NCI-H2081 treated with DMSO at 0.1 percent for 48 hours (cell line): ENCODE measurements at places on chromosomes 5 and 9.

DNA sequence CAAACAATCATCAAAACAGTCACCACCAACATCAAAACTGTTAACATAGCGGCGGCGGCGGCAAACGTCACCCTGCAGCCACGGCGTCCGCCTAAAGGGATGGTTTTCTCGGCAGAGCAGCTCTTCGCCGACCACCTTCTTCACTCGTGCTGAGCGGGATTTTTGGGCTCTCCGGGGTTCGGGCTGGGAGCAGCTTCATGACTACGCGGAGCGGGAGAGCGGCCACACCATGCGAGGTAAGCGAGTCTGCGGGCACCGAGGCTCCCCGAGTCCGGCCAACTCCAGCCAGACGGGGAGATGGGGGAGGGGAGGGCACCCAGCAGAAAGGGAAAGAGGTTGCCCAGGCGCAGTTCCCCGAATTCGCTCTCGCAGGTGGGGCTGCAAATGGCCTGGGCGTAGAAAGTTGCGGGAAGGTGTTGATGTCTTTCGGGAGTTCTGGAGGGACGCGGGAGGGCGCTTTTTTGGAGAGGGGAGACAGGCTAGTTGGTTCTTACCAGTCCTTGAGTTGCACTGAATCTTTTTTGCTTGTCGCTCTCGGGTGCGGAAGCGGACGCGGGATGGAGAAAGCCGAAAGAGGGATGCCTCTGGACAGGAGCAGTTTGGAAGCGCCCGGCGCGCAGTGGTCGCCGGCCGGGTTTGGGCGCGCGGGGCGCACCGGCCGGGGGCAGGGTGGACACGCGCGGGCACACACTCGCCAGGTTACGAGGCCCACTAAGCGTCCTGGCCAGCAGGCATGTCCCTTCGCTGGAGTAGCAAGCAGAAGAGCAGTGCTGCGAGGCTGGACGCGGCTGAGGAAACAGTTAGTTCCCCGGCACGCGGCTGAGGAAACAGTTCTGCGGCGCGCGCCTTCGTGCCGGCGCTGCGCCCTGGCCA, 849 bp downstream of the RORB start:
- DNase-seq, result no peak

GRCh38 chr5:171850324-171850947, 64.8 kb downstream of the SMIM23 start:
- DNase-seq, result no peak

GRCh38 chr5:100664140-100664539, 129.0 kb downstream of the FAM174A start:
- DNase-seq, result no peak

- peak; percentile 53 for DNase-seq
These were observed 7.0 kb upstream of the AK1 start for GRCh38 chr9:127884427-127884911.

- peak; percentile 78 for DNase-seq
These were observed 127.1 kb downstream of the TRIO start for GRCh38 chr5:14270209-14270702.

DNA sequence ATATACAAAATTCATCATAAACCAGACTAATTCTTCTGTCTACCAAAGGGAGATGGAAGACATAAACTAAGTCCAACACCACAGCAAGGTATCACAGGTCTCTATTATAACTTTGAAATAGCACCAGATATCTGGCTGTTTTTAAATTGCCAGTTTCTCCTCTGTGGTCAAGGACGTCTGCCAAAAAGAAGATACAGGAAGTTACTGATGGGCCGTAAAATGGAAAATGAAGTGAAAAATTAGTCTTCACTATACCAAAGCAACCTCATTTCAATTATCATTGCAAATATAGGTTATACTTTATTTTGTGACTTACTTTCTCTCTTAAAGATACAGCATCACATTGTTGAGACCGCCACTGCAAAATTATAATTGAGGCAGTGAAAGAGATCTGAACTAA, 225.5 kb downstream of the NDUFS4 start:
- no peak for DNase-seq

DNA sequence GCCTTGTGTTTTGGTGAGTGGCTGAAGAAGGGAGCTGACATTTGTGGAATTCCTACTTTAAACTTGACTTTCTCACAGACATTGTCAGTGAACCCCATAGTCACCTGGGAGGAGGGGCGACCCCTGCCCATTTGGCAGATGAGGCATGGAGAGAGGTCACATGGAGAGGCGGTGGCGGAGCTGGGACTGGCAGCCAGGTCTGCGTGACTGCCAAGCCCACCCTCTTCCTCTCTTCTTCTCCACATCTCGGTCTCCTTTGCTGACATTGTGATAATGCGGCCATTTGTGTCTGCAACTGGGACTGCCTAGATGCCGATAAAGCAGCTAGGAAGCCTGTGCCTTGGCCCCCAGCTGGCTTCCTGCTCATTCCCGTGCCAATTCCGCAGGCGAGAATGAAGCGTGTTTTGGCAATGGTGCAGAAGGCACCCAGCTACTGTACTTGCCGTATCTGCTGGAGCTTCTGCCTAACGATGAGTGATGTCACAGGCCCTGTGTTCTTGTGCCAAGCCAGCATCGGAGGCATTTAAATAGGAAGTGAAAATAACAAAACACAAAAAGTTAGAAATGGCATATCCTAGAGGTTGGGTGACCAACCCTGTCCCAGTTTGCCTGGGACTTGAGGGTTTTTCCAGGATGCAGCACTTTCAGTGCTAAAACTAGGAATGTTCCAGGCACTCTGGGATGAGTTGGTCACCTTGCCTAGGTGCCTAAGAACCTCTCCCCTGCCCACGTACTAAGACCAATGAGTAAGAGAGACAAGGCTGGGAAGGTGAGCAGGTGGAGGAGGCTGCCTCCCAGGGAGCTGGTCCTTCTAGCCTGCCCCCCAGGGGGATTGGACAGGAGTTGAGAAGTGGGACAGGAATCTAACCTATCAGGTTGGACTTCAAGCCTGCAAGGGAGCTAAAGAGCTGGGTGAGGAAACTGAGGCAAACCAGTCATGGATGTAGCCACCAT, 23.6 kb downstream of the OLFML2A start:
- DNase-seq, result no peak

GRCh38 chr9:138006576-138007233, 129.1 kb downstream of the CACNA1B start:
- DNase-seq, result no peak

DNA sequence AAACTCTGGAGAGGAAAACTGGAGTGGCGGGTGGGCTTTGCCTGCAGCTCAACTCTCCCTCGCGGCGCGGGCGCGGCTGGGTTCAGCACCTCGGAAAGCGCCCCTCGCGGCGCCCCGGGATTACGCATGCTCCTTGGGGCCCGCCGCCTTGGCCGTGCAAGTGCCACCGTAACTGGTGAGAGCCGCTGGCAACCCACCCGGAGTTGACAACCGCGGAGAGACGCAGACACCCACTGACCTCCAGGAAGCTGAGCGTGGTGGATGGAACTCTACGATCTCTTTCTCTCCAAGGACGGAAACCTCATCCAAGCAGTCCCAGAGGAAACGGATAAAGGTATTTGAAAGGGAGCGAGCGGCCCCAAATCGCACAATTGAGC, 194 bp upstream of the RXFP3 start:
- DNase-seq, result no peak

GRCh38 chr9:86202338-86202882, 57.0 kb downstream of the C9orf153 start:
- DNase-seq, result no peak

- no peak for DNase-seq
These were observed 418.7 kb upstream of the WWC1 start for GRCh38 chr5:167872791-167873190.

- no peak for DNase-seq
These were observed 110.9 kb upstream of the IL6ST start for GRCh38 chr5:56105511-56106291.

GRCh38 chr9:107827304-107827703, 337.7 kb upstream of the KLF4 start:
- DNase-seq, result no peak

DNA sequence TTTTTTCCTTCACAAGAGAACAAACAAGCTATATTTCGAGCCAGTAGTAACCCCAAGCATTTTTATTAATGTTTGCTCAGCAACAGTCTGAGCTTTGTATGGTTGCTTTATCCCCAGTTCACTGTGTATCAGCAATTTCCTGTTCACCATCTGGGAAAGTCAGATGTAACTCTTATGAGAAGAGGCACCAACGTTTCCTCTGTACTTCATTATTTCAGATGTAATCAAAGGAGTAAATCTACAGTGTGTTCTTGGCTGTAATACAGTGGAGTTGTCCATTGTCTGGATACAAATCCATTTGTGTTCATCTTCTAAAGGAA, 340.2 kb downstream of the ARRDC3 start:
- DNase-seq, result no peak

DNA sequence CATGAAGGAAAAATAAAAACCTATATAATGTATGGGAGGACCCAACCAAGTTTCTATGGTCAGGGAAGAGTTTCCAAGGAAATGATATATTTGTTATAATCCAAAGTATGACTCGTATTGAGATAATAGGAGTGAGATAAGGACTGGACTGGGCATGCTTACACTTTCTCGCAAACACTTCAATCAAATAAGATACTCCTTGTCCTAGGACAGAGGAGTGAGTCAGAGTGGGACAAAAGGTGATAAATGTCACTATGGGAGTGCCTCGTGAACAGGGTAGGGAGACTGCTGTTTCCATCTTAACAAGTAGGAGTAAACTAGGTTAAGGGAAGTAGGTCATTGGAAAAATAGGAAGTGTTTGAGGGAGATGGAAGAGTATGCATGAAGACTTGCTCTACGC, 47.2 kb downstream of the MACIR start:
- DNase-seq, result no peak

- DNase-seq, result no peak
These were observed 7.8 kb upstream of the MSANTD3 start for GRCh38 chr9:100419166-100419565.

DNA sequence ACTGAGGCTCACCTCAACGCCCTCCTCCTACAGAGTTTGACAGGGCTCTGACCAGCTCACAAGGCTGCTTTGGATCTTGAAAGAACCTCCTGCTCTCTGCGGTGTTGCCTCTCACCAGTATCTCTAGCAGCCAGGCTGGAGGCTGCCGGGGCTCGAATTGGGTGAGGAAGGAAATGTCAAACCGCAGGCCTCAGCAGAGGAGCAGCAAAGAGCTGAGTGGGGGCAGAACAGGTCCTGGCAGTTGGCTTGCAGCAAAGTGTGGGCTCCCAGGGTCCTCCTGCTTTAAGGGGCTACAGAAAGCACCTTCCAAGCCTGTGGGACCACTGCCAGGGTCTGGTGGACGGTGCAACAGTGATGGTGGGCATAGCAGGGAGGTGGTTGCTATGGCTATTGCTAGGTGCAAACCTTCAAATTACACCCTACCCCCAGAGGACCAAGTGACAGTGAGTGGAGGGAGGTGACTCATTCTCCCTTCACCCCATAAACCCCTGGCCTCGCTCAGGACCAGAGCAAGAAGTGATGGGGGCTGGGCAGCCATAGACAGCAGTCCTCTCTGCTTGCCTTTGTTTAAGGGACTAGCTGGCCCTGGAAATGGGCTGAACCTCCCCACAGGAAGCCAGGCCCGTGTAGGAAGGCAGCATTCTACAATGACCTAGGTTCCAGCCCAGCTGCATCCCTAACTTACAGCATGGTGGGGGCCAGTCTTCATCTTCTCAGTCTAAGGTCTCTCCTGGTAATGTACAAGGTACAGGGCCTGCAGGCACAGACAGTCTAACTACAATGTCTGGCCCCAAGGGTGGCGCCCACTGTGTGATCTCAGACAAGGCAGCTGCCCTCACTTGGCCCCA, 18.7 kb downstream of the LCP2 start:
- DNase-seq, result no peak

- no peak for DNase-seq
These were observed 99.3 kb upstream of the HCN1 start for GRCh38 chr5:45795458-45795857.

- DNase-seq, result no peak
These were observed 66.9 kb downstream of the SPATA31C2 start for GRCh38 chr9:88071331-88071730.

DNA sequence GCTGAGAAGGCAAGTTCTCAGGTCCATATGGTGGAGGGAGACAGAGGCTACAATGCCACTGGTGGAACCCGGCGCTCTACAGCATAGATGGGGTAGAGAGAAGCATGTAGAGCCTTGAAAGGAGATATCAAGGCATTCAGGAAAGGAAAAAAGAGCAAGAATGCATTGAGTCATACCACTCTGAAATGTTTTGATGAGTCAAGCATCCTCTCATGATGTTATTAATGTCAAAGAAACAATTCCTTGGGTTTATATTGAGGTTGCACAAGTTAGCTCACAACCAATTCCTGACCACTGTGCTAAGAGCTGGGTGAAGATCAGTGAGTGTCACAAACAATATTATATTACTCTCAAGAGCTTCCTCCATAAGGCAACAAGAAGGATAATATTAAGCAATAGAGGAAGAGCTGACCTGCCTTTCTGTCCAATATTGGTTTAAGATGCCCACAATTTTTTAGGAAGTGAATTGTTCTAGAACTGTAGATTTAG, 178.0 kb downstream of the RFK start:
- no peak for DNase-seq

DNA sequence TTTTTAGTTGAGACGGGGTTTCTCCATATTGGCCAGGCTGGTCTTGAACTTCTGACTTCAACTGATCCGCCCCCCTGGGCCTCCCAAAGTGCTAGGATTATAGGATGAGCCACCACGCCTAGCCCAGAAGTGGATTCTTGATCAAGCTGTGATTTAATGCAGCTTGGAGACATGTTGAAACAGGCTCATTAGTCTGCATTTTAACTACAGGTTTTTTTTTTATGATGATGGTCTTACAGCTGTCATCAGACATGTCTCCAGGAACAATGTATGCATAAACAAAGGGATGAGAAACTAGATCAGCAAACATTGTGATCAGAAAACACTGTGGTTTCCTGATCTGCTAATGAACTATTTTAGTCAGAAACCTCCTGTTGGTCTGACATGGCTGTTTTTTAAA, 30.0 kb upstream of the PLPP1 start:
- no peak for DNase-seq

DNA sequence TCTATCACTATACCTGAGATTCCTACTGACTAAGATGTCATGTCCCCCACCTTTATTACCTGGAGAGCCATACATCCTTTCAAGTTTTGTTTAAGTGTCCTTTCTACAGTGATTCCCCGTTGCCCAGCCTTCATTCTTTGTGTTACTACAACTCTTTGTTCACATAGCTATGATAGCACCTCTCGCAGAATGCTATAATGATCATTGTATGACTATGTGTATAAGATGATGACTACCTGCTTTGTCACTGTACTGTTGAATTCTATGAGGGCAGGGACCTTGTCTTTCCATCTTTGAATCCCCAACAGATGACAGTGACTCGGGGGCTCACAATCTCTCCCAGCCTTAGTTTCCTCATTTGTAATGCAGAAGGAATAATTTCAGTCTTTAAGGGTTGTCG, 361.2 kb downstream of the NPR3 start:
- no peak for DNase-seq

DNA sequence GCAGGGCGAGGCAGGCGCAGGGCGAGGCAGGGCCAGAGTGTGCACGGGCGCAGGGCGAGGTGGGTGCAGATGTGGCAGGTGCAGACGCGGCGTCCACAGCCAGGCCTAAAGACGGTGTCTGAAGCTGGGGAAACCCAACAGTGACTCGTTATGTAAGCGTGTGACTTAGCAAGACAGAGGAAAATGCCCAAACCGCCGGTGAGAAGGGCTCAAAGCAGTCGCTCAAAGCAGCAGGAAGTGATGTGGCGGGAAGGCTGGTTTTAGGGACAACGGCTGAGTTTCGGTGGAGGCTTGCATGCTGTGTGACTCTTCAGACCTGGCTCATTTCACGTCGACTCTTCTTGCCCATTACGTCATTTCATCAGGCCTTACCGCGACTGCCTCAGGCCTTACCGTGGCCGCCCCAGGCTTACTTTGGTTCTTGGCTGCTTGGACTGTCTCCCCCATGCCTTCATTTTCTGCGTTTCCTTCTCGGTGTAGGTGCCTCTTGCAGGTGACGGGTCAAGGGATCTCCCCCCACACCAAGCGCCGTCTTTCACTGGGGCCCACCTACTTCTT, 50.5 kb upstream of the EXOC3 start:
- DNase-seq, result no peak
